ENCODE measurements at places on chromosomes 3 and 15.

- DNase-seq: no peak
Measured at GRCh38 chr15:39616731-39617455, 36.0 kb downstream of the THBS1 start.

DNA sequence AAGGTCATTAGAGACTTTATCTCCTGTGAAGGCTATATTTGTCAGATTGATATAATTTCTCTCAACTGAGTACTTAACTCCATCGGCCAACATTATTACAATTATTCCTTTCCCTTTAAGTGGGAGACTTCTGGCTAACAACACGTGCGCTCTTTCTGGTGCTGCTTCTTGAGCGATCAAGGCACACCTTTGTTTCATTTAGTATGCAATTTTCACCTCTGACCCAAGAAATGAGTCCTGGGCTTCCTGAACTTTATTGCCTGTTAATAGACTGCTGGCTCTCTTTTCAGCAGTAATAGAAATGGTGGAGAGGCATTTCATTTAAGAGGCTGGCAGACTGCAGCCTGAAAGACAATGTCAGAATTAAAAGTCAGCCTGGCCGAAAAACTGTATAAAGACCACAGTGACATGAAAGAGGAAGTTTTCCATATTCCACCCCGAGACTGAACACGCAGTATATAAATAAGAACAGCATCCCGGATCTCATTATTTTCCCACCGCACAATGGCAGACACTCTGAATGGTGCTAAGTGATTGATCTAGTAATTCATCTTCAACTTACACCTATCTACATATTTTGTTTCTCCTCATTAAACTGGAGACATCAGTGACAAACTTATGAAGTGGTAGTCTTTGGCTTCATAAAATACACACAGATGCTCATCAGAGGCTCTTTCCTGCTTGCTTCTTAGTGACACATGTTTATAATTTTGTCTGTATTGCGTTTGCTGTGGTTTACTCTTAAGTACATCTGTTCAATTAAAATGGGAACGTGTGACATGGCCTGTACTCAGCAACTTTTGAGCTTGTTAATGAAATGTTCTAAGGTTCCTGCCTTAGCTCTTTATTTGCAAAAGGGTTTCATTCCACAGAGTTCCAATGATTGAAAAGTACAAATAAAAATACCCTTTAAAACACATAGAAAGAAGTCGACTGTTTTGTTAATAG is 299.9 kb downstream of the MECOM start:
- no peak for DNase-seq

DNA sequence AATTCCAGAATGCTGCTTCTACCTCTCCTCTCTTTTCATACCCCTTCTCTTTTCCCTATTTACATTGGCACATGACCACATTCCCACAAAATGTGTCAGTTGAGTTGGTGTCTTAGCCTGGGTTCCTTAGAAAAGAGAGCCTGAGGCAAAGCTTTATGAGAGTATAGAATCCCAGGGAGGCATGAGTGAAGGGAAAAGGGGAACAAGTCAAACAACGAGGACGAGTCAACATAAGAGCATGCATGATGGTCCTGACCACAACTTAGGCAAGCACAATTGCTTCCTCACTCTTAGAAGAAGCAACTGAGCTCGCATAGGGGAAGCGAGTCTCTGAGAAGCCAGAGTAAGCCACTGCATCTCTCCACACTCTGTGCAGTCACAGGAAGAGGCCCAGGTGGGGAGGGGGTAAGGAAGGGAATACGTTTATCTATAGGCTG is 15.4 kb upstream of the ZNF774 start:
- DNase-seq: no peak

DNA sequence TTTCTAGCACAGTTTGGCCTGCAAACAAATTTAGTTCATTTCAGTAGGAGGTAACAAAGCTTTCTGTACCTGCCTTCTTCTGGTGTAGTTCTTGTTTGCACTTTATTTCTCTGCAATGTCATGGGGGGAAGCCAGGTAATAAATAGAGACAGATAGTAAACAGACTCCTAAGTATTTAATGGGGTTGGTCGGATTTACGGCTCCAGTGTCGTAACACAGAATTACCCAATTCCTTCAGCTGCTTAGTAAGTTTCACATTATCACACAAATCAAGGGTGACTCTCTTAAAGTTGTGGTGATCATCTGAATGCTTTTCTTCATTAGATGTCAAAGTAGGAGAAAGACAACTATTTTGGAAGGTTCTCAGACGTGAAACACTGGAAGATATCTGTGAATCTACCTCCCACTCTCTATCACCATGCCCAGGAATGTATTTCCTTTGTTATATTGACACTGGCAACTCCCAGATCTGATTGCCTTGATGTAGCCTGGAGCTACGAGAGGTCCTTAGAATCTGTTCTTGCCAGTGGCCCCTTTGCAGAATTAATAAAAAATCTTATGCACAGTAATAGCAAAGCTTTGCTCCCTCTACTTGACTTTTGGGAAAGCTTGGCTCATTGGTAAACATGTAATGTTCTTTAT is 25.0 kb upstream of the TMC3 start:
- DNase-seq: no peak

DNA sequence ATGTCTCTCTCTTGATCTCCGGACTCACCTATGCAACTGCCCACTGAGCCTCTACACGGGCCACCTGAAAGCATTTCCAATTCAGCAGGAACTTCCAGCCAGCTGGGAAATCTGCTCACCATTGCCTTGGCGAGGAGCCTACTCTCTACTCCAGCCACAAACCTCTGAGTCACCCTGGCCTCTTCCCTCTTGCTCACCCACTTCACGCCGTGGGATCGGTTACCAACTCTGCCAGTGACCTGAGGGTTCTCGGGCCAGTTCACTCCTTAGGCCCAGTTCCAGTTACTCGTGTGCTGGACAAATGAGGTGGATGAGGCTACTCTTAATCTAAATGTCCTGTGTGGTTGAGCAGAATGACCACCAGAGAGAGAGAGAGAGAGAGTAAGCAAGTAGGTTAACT is 70.1 kb downstream of the CEMIP start:
- no peak for DNase-seq

GRCh38 chr3:131402391-131403039 is 20.9 kb downstream of the NUDT16 start:
- DNase-seq: no peak

DNA sequence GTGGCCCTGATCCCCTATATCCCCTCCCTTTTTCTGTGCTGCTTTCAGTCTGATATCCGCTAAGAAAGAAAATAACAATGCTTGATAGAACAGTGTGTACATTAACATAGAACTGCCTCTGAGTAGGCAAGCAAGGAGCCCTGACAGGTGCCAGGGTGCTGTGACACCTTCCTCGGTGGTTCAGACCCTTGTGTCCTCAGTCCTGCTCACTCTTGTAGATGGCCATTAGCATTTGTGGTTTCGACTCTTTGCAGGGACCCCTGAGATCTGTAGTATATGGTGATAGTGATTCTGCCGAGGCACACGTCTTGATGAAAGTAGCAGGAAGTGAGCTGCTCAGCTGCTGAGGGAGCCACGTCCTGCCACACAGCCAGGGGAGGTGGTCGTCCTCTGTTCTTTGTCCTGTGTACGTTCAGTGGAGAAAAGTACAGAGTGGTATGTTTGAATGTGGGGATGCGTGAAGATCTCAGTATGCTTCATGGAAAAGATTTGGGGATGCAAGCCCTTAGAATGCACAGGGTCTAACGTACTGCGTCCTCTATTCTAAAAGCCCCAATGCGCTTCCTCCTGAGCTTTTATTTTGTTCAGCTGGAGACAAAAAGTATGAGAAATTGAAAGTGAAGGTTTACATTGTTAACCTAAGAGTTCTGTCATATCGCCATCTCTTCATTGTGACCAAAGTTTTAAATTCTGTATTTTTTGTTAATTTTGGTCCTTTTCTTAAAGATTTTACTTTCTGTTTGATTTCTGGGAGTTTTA is 35.4 kb downstream of the PXYLP1 start:
- peak; percentile 46 for DNase-seq

DNA sequence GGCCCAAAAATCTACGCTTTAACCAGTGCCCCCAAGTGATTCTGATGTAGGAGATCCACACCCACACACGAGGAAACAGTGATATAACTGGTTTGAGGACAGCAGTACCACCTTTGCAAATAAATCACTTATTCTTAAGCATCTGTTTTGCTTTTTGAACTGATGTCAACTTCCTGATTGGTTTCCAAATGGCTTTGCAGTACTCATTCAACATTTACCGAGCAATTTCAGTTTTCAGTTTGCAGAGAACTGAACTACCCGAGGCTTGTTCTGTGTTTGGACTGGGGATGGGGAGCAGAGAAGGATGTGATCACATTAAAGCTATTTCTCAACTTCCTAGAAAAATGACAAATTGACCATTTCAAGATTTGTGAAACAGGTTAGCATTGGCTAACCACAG is 1.1 kb upstream of the GYG1 start:
- DNase-seq: no peak

GRCh38 chr3:81432456-81432855 is 329.0 kb downstream of the GBE1 start:
- DNase-seq: no peak

DNA sequence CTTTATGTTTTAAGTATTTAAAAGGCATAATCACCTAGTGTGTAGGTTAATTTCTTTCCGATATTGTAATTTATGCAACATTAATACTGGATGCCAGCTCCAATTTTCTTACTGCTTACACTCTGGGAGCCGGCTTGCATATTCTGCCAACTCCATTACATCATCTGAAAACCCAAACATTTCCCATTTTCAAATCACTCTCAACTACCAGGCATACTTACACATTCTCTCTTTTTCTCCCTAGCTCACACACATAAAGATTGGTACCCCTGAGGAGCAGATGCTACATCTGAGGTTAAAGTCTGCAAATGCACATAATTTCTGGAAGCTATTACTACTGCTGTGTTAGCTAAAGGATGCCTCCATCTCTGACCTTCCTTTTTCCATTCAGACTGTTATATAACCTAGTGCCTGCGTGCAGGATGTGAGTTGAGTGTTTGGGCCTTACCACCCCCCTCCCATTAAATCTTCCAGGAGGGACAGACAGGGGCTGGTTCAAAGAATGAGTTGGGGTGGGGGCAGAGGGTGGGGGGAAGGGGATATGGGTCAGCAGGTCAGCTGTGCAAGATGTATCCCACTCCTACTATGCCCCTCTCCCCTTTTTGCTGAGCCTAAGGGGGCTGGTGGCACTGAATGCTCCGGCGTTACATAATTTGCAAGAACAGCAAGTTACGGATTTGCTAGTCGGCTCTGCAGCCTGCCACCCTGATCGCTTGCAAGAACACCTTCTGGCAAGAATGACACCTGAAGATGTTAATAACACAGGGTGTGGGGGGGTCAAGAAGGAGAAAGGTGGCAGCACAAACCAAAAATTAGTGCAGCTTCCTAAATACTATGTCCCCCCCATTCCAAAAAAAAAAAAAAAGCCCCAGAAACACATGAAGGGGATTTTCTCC is 2.5 kb downstream of the RORA start:
- DNase-seq: no peak

GRCh38 chr15:69217381-69217780 is 56.9 kb downstream of the GLCE start:
- DNase-seq: no peak

DNA sequence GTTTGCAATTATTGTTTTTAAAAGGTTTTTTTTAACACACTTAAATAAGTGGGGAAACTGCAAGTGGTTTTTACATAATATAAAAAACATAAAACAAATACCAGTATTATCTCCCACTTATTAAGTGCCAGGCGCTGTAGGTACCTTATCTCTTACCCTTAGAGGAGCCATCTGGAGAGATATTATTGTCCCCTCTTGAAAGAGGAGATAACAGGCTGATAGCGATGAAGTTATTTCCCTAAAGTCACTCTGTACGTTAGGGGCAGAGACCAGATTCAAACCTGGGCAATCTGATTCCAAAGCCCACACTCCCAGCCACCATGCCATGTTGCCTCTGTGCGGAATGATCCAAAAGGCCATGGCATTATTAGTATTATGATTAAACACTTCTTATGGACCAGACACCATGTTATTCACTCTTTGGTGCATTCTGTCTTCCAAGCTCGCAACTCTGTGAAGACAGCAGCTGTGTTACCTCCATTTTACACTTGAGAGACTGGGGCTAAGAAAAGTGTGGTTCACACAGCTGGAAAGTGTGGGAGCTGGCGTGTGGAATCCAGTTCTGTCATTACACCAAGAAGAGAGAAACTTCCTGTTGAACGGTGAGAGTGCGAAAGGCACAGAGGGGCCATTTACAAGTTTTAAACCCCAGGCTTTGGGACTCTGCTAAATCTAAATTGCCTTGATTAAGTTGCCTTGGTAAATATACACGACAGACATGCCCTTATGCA is 79.9 kb upstream of the MITF start:
- DNase-seq: no peak
